ENCODE measurements at places on chromosomes 11 and 22. TPM values are rescaled to one million over a fixed set of nuclear protein-coding genes. Genes with fewer than 3 reads are reported as not detected.
A peak's percentile ranks its signal among the peaks of the same experiment; 100 is the strongest.

GRCh38 chr22:35023692-35024363, 42.1 kb upstream of the ISX start:
- H3K4me3 ChIP-seq = no peak overlapping the region
- peak; percentile 90 for DNase-seq
- no peaks in the 10 kb centered on the region for H3K36me3 ChIP-seq
- peaks cover 5% of the 10 kb centered on the region for H3K27me3 ChIP-seq
- H3K27ac ChIP-seq = no peak overlapping the region

Gene ARHGAP20
- total RNA-seq = not detected

DNA sequence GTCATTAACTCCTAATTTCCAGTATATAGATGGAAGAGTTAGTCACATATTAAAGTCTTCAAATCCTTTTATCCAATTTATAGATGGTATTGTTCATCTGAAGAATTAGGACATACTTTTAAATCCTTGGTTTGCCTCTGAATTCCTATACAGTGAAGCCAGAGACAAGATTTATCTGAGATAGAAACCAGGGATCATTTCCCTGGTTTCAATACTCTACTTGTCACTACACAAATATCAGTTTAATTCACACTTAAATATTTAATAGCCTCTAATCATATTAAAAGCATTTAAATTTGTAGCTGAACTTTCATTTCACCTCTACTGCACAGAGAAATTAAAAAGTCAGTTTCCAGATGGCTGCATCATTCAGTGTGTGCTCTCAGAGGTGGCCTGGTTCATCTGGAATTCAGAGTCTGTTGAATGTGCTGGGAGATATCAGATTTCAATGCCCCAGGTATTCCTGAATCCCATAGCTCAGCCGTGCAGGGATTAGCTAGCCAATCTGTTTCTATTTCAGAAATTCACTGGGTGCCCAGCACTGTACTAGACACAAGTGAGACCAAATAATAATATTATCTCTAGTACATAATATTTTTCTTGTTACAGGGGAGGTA, 344.3 kb downstream of the AASDHPPT start:
- H3K27ac ChIP-seq = no peak overlapping the region
- no peaks in the 10 kb centered on the region for H3K4me1 ChIP-seq
- no peaks in the 10 kb centered on the region for H3K27me3 ChIP-seq
- no peaks in the 10 kb centered on the region for H3K36me3 ChIP-seq

GRCh38 chr11:13775471-13775870, 107.0 kb downstream of the FAR1 start:
- H3K4me3 ChIP-seq = no peak overlapping the region
- no peaks in the 10 kb centered on the region for H3K36me3 ChIP-seq
- H3K27ac ChIP-seq = no peak overlapping the region
- peaks cover 6% of the 10 kb centered on the region for H3K4me1 ChIP-seq
- peaks cover 33% of the 10 kb centered on the region for H3K27me3 ChIP-seq
- DNase-seq = no peak

GRCh38 chr11:129285402-129285786, 90.3 kb upstream of the BARX2 start:
- peaks cover 19% of the 10 kb centered on the region for H3K4me1 ChIP-seq
- no peak overlapping the region for H3K27ac ChIP-seq
- no peak for DNase-seq
- no peaks in the 10 kb centered on the region for H3K36me3 ChIP-seq
- no peak overlapping the region for H3K4me3 ChIP-seq

Gene OR52I2
- total RNA-seq = not detected

DNA sequence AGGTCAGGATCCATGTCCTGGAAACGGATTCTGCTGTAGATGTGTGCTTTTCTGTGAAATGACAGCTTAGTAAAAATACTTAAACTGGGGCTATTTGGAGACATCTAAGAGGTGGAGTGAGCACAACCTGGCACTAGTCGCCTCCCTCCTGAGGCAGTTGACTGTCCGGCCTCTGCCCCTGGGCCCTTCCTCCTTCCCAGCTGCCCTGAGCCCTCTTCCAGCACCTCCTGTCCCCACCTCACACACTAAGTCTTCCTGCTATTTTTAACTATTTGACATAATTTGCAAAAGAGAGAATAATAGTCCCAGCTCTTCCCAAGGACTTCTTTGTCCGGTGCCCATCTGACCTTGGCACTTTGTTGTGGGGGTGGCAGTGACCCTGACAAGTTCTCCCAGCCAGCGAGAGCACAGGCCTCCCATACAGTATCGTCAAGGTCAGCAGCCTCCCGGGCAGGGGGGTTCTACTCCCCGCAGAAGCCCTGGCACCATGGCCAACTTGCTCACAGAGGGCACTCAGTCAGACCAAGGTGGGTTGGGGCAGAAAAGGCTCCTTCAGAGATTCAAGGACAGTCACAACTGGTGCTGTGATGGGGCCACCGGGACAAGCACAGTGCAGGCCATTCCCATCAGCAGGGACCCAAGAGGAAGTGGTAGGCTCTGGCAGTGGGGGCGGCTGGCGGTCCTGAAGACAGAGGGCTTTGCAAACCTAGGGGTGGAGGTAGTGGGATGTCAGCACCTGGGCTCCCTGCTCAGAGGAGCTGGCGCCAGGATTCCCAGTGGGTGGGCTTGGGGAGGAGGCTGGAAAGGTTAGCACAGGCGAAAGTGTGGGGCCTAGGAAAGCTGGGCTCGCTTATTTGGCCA, 5.5 kb upstream of the NEAT1 start:
- H3K27me3 ChIP-seq = no peaks in the 10 kb centered on the region
- peaks cover 13% of the 10 kb centered on the region for H3K36me3 ChIP-seq
- H3K4me3 ChIP-seq = peak overlapping the region; percentile 100
- peak; percentile 81 for DNase-seq
- H3K4me1 ChIP-seq = peaks cover 47% of the 10 kb centered on the region

DNA sequence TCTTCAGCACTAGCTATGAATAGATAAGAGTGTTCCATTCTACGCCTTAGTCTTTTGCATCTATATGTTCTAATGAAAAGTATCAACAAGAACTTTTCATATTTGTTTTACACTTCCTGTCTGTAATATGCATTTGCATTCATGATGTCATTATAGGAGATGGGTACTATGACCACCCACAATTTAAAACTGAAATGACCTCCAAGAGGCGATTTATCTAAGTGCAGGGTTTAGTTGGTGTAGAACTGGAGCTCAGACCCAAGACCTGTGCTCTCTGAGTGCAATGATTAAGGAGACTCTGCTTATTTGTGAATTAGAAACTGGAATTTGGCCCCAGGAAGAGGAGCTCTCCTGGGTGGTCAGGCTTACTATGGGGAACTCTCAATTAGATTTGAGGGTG, 289.1 kb downstream of the ETS1 start:
- peak; percentile 58 for DNase-seq
- H3K4me1 ChIP-seq = peaks cover 79% of the 10 kb centered on the region
- H3K4me3 ChIP-seq = peak overlapping the region; percentile 76
- peak overlapping the region; percentile 95 for H3K27ac ChIP-seq
- H3K27me3 ChIP-seq = no peaks in the 10 kb centered on the region

Gene F2
- not detected for total RNA-seq

DNA sequence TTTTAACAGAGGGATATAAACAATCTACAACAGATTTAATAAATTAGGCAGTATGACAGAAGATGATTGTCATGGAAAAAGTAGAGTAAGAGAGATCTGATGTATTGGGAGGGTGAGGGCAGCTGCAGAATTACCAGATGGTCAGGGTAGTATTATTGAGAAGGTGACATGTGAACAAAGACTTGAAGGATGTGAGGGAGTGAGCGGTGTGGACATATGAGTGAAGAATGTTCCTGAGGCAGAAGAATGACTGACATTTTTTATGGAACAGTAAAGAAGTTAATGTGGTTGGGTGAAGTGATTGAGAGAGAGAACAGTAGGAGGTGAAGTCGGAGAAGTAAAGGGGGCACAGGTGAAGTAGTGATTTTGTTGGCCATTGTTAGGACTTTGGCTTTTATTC, 42.4 kb upstream of the HIPK3 start:
- no peak for DNase-seq
- H3K4me1 ChIP-seq = no peaks in the 10 kb centered on the region
- H3K4me3 ChIP-seq = no peak overlapping the region
- no peaks in the 10 kb centered on the region for H3K36me3 ChIP-seq

GRCh38 chr11:125228993-125229392, 64.4 kb downstream of the PKNOX2 start:
- H3K27me3 ChIP-seq = peaks cover 7% of the 10 kb centered on the region
- no peak for DNase-seq
- H3K4me3 ChIP-seq = no peak overlapping the region

DNA sequence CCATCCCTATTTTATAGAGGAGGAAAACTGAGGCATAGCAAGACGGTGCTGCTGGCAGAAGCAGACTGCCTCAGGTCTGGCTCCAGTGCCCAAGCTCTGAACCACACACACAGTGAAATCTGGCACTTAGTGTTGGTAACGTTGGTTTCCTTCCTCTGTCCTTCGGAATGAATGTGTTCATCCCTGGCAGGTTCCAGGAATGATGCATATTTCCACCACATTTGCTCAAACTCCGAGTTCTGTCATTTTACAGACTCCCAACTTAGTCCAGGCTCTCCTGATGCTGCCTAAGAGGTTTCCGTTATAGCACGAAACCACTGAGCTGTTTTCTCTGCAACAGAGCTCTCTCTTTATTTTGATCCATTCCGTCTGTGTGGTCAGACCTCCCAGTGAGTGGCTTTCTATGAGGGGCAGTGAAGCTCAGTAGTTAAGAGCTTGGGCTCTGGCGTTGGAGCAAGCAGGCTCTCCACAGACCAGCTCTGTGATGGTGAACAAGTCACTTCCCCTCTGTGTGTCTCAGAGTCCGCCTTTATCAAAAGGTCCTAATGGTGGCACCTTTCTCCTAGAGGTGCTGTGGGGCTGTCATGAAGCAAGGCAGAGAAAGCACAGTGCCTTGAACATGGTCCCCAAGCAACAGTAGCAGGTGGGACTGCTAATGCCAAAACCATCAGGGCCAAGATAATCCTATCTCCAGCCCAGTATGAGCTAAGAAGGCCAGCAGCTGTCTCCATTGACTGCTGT, 200.3 kb downstream of the MYO18B start:
- H3K27ac ChIP-seq = no peak overlapping the region
- H3K36me3 ChIP-seq = no peaks in the 10 kb centered on the region
- H3K27me3 ChIP-seq = peaks cover 13% of the 10 kb centered on the region
- no peak for DNase-seq
- no peak overlapping the region for H3K4me3 ChIP-seq

DNA sequence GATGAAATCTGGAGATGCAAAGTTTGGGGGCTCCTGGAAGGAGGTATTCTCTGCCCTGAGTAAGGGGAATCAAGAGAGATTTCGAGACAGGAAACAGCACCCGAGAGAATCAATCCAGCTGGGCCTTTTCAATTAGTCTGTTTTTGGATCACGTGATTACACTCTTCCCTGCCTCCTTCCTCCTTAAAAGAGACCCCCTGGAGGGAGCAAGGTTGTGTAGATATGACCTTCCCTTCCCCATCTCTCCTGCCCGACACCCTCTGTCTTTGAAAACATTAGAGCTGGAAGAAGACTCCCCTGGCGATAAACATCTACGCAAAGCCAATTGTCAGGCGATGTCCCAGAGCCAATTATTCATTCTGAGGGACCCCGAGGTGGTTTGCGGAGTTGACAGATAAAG, 407.9 kb downstream of the MIAT start:
- no peak overlapping the region for H3K4me3 ChIP-seq
- DNase-seq = no peak
- H3K27ac ChIP-seq = no peak overlapping the region
- H3K4me1 ChIP-seq = no peaks in the 10 kb centered on the region
- H3K36me3 ChIP-seq = no peaks in the 10 kb centered on the region

DNA sequence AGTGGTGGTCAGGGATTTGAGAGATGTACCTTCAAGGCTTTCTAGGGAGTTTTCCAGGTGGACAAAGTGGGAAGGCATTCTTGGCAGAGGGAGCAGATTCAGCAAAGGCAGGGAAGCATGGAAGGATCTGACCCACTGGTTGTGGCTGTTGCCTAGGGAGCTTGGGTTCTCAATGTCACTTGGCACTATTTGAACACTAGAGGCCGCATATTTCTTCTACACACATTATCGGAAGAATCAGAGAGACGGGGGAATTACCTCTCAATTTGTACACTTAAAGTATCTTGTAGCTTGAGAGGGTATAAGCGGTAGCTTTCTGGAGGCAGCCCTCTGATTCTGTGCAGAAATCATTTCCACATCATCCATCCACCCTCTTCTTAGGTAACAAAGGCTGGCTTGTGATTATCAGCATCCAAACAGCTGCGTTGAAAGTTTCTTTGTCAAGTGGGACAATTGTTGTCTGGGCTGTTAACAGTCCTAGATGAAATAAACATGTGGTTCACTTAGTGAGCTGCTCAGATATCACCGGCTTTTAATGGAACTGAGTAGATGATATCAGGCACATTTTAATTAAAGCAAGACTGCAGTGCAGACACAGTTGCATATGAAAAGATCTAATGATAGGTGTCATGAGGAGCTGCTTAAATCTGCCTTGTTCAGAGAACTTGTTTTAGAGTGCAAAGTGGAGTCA, 2.6 kb downstream of the NELL1 start:
- no peaks in the 10 kb centered on the region for H3K36me3 ChIP-seq
- no peaks in the 10 kb centered on the region for H3K4me1 ChIP-seq
- no peak overlapping the region for H3K4me3 ChIP-seq
- H3K27ac ChIP-seq = no peak overlapping the region

Gene PGR
- total RNA-seq = not detected

DNA sequence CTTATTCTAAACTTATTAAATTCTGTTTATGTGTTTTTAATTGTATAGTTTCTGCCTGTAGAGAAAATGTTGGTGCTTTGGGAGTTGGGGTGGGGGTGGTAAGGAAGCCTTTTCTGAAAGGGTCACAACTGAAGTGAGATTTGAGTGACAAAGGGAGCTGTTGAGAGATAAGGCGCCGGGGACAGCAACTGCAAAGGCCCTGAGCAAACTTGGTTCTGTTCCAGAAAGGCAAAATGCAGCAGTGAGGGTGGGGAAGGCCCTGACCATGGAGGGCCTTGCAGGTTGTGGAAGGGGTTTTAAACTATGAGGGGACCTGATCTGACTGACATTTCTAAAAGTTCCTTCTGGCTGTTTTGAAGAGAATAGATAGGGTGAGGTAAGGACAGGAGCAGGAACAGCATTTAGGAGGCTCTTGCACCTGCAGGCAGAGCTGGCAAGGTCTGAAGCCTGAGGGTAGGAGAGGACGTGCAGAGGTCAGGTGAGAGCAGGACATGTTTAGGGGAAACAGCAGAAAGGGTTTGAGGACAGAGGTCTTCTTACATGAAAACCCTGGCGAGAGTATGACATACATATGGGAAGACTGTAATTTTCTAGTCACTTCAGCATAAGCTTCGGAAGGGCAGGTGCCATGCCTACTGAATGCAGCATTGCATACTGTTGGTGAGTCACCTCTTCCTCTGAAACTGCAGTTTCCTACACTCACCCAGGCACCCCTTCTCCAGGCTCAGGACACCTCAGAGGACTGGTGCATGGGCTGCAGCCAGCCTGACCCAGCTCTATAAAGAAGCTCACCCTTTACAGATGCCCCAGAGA, 190.7 kb downstream of the SNX19 start:
- no peak for DNase-seq
- no peak overlapping the region for H3K4me3 ChIP-seq
- no peaks in the 10 kb centered on the region for H3K4me1 ChIP-seq
- H3K36me3 ChIP-seq = peaks cover 1% of the 10 kb centered on the region
